ENCODE measurements at places on chromosomes 6 and 20.

- DNase-seq: no peak
Measured at GRCh38 chr6:48419992-48420391, 309.0 kb upstream of the PTCHD4 start.

DNA sequence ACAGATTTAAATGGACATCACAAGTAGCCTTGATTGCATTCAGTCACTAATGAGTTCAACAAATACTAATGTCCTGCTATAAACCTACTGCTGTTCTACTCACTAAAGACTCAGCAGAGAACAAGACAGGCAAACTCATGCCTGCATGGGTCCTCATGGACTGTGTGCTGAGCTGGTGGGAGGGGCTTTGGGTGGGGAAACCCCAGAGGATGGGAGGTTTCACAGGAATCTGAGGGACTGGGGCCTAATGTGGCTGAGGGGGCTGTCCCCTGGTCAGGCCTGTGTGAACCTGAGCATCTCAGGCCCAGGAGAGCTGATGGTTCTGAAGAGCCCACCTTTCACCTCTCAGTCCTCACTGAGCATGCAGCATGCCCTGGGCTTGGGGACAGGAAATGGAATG lies 1.4 kb downstream of the CST8 start:
- no peak for DNase-seq

- no peak for DNase-seq
Measured at GRCh38 chr6:42429042-42429585, 22.6 kb downstream of the TRERF1 start.

DNA sequence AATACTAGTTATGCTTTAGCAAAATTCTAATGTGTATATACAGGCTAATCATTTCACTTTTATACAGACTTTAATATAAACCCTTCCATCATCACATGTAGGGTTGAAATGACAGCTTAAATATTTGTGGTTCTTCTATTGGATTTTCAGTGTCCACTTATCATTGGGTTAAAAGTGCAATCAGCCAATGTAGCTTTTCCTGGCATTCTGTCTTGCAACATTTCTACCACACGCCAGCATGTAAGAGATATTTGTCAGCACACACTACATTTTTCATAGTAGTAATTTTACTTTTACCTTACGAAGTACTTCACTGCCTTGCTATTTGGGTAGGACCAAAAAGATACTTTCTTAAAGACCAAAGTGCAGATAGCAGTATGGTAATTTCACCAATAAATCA lies 252.0 kb downstream of the TBX18 start:
- DNase-seq: no peak

DNA sequence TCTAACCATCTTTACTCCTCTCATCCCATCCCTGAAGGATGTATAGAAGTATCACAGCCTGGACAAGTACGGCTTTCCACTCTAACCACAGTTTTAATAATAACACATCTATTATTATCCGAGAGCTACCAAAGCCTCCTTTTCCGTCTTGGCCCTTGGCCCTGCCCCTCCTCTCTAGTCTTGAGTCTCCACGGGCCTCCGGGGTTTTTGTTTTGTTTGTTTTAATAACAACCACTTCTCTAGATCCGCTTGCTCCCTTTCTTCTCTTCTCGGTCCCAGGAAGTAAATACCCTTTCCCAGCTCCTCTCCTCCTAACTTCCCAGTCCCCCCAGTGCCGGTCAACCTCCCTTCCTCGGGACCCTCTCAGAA lies 661 bp downstream of the LCA5 start:
- no peak for DNase-seq

DNA sequence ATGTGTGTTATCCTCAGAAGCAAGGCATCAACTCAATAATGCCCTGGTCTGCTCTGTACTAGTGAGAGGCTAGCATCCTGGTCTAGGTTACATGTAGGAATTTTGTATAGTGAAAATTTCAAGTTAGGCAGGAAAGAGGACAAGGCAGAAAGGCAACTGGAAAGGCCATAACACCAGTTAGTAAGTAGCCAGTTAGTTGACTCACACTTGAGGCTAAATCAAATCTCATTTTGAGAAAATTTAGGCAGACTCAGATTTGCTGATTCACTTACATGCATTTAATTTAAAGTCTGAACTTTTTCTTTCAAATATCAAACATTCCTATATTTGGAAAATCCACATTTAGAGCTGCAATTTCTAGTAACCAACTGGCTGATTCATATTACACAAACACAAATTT lies 184.5 kb upstream of the TCF21 start:
- DNase-seq: no peak

GRCh38 chr6:35024551-35025054 lies 116.5 kb downstream of the TCP11 start:
- no peak for DNase-seq

DNA sequence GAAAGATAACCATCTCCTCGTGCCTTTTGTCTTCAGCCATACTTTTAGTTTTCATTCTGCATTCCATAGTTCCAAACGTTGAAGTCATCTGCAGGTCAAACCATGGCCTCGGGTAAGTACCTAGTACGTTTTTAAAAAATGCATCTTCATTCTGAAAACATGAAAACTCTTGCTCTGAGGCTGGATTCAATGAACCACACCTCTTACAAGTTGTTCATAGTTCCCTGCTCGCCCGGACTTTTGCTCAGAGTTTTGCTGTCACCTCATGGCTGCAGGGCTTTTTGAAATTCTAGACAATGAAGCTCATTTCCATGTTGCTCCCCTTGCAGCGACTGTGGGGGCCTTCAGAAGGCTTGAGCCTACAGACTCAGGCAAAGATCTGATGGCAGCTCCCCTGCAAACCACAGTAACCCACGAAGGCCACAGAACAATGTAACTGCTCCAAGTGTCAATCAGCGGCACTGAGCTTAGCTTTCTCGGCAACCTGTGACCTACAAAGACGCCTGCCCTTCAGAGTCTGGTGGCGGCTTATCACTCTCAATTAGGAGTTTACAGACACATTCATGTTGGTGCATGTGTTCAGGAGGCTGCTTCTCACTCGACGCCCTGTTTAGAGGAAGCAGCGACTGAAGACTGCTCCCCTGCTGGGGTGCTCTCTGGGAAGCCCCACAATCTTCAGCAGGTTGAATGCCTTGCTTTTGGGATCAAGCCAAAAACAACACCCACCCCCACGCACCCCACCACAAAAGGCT lies 61.2 kb downstream of the FOXC1 start:
- no peak for DNase-seq

DNA sequence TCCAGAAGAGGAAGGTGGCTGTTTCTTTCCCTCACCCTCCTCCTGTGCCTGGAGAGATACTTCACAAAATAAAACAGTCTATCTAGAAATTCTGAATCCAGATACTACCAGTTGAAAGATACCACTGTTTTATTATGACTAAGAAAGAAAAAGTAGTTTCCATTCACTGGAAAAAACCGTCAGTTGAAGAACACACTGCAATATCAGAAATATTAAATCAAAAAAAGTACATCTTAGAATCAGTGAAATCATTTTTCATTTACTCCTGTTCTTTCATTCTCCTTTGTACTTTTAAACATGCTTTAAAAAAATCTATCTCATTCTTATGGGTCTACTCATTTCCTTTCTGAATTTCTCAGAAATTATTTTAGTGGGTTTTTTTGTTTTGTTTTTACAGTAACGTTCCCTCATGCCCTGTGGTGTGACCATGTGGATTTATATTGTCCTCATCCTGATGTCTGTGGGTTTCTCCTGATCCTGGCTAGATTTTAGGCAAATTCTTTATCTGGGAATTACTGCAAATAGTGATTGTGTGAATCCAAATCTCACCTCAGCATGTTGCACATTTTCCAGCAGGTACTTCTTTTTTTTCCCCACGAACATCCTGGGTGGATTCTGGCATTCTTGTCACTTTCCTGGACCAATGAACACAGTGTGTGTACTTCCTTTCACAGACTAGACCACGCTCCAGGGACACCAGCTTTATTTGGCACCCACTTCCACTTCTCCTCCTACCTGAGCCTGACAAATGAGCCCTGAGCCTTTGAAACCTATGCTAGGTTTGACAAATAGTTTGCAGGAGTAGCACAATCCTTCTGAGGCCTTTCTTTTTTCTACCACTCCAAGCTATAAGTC lies 114.0 kb upstream of the LAMP5 start:
- DNase-seq: no peak

DNA sequence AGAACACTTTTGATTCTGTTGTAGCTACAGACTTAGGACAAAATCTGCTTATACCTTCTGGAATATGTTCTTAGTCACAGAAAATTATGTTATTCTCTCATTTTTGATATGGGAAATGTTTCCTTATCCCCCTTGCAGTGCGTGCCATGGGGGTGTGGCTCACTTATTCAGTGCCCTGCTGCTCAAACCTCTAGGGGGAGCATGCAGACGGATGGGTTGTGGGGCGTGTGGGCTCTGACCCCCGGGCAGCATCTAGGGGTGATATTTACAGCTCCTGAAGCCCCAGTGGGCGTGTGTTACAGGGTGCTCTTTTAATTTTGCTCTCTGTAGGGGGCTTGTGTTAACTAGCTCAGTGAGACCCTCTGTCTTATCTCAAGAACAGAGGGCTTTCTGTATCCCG lies 61.3 kb upstream of the FERMT1 start:
- no peak for DNase-seq

DNA sequence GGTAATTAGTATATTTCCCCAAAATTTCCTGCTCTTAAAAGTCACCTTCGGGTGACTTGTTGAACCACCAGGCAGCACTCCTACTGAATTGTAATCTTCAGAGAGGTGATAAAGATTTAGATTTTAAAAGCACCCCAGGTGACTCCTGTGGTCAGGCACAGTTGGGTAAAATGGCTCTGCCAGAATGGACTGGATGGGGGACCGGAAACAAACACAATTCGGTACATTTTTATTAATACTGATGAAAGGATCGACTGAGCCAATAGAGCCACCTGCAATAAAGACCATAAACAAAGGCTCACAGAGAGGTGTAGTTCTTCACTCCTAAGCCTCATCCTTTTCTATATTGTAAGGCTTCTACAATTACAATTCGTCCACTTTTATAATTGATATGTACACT lies 19.6 kb upstream of the FAM83C start:
- DNase-seq: no peak

DNA sequence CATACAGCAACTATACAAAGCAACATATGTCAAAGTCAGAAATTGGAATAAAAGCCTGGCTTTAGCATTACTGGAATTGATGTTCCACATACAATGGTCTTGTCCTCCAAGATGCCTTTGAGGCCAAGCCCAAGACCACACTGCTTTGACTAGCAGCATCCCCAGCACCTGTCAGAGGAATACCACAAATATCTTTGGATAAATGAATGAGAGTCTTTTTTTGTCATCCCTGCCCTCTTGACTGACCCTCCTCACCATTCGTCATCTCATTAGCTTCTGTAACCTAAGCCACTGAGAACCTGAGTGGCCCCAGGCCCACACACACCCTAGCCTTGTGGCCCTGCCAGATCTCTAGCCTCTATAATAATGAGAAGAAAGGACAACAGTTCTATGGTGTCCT lies 48.5 kb downstream of the TNFRSF21 start:
- no peak for DNase-seq

DNA sequence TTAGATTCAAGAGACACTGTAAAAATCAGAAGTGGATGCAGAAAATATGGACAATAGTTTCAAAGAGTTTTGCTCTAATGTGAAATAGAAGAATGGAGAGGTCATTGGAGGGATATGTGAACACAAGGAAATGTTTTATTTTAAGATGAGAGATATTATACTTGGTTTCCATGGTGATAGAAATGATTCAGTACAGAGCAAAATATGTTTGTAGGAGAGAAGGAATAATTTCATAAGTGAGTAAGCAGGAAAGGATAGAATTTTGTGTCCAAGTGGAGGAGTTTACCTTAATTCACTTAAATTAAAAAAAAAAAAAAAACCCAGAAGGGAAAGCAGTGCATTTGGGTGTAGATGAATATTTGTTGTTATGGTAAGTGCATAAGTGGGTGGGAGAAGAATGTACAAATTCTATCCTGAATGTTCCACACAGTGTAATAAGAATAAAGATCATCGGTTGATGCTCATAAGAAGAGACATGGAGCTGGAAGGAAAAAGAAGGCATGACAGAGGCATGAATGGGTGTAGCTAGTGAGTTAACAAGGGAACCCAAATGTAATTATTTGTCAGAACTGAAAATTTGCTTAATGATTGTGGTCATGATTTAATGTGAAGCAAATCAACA lies 688.9 kb upstream of the GJE1 start:
- no peak for DNase-seq

DNA sequence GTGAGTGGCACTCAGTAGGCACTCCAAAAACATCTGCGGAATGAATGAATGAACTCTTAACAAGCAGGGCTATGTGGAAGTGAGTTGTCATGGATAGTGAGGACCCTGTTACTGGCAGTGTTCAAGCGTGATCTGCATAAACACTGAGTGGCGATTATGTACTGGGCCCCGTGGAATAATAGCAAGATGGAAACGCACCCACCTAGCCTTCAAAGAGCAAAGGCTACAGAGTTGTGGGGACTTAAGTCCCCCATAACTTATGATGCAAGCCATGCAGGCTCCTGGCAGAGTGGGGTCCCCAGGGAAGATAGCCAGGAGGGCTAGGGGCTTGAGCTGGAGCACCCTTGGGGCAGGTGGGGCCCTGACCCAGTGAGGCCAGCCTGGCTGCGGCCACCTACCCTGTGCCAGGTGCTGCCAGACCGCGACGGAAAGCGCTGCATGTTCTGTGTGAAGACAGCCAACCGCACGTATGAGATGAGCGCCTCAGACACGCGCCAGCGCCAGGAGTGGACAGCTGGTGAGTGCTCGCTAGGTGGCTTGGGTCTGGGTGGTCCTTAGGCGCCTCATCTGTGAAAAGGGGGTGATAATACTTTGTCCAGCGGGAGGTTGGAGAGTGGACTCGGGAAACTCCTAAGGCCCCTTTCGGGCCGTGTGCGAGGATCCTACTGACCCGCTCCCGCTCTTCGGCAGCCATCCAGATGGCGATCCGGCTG lies 20.0 kb downstream of the DEF6 start:
- DNase-seq: no peak

DNA sequence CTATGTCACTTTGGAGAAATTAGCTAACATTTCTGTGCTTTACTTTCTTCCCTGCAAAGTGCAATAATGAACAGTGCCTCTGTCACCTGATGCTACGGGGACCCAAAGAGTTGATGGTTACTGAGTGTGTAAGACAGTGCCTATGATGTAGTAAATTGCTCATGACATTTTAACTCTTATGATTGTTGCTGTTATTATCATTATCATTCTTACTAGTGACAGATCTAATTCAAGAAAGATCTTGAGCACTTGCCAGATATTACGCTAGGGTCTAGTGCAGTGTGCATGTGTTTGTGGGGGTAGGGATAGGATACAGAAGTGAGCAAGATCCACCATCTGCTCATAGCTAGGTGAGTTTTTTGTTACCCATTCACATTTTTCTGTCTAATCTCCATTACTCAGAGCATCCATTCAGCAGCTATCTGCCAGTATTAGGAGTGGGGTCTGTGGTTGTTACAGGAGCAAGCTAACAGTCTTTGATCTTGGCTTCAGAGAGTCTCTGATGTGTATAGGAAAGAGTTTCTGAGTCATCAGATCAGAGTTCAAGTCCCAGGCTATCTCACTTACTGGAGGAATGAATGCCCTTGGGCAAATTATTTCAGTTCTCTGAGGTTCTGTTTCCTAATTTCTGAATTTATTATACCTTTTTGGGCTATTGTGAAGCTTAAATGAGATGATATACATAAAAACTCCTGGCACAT lies 33.1 kb upstream of the DAAM2 start:
- no peak for DNase-seq

- DNase-seq: no peak
Measured at GRCh38 chr20:39069976-39070375, 107.8 kb downstream of the DHX35 start.

- DNase-seq: no peak
Measured at GRCh38 chr6:25086500-25087091, 150.8 kb upstream of the RIPOR2 start.
